ENCODE measurements at places on chromosomes 1 and 21.

- DNase-seq, result peak; percentile 57
Measured at GRCh38 chr1:15417059-15417934, 7.6 kb downstream of the EFHD2 start.

DNA sequence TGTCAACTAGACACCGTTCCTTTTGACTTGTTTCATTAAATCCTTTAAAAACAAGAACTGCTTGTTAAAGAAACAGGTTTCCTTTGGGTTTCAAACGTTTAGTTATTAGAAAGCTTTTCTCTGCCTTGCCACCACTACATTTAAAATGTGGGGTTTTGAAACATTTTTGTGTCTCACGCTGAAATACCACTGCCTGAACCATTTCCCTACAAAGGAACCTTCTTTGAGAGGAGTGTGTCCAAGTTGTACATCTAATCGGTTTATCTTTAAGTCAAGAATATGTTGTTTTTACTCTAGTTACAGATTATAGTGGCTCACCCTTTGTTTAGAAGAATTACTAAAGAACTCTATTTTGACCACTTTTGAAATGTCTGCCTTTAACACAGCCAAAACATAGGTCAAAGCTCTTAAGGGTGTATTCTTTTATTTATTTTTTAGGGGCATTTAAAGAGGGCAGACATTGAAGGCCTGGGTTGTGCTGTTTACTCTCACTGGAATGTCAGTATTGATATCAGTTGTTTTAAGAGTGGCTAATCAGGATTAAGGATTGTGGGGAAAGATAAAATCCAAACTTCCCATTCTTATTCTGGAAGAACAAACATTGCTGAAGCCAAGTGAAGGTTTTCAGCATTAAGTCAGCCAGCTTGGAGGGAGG, 143.4 kb downstream of the GALNT2 start:
- DNase-seq, result no peak

- no peak for DNase-seq
Measured at GRCh38 chr1:116879478-116880133, 30.1 kb upstream of the PTGFRN start.

DNA sequence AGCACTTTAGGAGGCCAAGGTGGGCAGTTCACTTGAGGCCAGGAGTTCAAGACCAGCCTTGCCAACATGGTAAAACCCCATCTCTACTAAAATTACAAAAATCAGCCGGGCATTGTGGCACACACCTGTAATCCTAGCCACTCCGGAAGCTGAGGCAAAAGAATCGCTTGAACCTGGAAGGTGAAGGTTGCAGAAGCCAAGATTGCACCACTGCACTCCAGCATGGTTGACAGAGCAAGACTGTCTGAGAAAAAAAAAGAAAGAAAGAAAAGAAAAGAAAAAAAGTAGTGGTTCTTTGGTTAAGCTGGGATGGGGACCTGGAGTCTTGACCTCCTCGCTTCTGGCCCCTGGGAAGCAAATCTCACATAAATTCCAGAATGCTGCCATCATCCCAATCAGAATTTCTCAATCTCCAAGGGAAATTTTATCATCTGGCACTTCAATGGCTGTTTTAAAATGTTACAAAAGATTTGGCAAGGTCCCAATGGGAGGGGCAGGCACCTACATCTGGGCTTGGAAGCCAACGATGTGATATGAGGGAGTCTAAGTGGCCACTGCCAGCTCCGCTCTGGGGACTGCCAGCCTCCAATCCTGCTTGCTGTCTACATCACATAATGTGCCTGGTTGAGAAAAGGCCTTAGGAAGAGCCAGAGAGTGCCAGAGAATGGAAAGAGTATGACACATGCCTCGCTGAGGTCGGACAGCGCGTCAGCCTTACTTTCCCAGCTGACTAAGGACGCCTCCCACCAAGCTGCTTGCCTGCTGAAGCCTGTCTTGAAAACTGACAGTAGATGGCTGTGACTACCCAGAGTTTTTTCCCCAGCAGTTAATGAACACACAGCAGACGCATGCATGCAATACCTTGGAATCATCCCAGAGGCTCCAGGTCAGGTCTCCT, 42.1 kb upstream of the SRP9 start:
- DNase-seq, result no peak

DNA sequence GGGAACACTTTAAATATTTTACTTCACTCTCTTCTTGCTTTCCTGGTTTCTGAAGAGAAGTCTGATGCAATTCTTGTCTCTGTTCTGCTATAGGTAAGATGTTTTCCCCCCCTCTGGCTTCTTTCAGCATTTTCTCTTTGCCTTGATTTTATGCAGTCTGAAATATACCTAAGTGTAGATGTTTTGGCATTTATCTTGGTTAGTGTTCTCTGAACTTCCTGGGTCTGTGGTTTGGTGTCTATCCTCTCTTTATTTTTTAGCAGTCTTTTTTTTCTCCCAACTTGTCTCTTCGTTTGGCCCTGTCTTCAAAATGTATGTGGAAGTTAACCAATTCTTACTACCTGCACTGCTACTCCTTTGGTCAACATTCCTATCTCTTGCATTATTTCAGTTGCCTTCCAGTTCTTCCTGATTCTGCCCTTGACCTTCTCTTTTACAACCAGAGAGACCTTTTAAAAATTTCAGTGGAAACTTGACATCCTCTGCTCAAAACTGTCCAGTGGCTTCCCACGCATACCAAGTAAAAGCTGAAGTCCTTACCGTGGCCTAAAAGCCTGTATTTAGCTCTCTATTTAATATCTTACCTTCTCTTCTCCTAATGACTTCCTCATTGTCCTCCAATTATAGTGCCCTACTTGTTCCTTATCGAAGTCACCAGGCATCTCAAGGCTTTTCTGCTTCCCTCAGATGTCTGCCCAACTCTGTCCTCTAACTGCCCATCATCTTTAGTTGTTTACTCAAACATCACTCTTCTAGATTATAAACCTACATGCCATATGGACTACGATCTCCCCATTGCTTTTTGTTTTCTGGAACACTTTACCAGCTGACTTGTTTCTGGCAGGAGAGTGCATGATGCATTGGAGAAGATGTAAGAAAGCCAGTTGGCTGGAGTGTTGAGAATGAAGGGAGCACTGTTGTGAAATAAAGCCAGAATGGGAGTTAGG, 40.9 kb downstream of the RAP1A start:
- no peak for DNase-seq

GRCh38 chr1:201914456-201915235, 25.9 kb downstream of the SHISA4 start:
- DNase-seq, result no peak

DNA sequence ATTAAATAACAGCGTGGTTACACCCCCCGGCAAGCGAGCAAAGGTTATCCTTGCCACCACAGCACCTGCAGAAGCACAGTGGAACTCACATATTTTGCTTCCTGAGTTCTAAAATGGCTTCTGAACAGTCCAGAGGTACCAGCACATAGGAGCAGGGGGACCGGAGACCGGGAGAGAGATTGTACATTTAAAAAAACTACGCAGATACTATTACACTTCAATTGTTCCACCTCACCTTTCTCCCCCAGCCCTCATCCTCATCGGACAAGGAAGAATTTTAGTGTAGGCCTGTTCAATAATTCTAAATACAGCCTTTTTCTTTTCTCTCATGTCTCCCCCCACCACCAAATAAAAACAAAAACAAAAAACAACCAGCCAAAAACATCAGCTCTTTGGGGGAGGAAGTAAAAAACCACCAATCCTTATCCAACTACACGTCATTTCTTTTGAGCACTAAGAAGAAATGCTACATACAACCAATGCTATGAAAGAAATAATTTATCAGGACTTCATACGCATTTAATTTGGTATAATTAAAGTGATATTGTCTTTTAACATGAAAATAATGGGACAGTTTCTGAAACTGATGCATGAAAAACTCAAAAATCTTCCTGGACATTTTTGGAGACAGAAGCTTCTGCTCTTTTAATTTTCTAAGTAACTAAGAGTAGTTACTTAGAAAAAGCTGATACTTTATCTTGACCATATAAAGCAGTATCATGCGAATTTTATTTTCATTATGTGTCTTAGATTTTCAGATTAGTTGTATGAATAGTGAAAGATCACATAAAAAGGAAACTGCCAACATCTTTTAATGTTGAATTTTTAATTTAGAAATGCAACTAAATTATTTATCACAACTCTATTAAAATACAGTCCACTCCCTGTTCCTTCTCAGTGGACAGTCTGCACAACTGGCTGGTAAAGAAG, 9.1 kb downstream of the CDKN2C start:
- DNase-seq, result no peak

- no peak for DNase-seq
Measured at GRCh38 chr1:89260042-89260441, 12.6 kb downstream of the GBP5 start.

GRCh38 chr1:245255783-245256182, 101.0 kb downstream of the KIF26B start:
- DNase-seq, result no peak

GRCh38 chr1:235929216-235929615, 62.5 kb upstream of the LYST start:
- DNase-seq, result no peak

Measured in D721Med (cell line).